ENCODE measurements at places on chromosomes 3 and 15.

- DNase-seq: no peak
These were observed 4.4 kb upstream of the XIRP1 start for GRCh38 chr3:39196671-39197356.

DNA sequence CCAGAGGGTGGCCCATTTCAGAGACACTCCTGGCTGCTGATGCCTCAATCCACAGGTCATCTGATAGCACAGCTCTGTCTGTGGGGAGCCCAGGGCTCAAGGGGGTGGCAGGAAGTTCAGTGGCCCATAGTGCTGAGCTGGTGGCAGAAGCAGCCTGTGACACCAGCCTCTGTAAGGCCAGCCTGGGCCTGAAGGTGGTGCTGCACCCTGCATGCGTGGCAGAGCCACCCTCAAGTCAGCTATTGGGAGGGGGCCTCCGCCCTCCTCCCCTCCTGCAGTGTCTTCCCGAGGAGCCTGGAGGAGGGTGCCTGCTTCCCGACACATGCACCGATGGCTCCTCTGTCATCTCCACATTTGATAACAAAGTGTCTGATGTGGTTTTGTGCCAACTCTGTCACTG lies 3.0 kb downstream of the PLA1A start:
- DNase-seq: no peak

GRCh38 chr3:57673156-57673555 lies 19.7 kb downstream of the DENND6A start:
- no peak for DNase-seq

DNA sequence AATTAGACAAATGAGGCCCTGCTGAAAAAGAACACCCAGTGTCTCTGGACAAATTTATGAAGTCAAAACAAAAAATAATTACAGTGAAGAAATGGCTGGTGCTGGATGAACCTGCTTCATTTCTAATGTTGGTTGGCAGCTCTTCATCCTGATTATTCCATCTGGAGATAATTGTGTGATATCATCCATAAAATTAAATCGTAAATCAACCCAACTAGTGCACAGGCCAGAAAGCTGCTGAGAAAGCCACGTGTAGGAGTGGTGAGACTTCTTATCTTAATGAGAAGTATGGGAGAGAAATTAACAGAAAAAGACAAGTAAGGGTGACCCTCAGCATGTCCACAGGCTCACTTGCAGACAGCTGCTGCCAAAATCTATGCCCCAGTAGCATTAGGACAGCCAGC lies 465.2 kb upstream of the TGFBR2 start:
- DNase-seq: no peak

GRCh38 chr3:28103861-28104260 lies 137.6 kb upstream of the CMC1 start:
- no peak for DNase-seq

- DNase-seq: no peak
These were observed 228.7 kb upstream of the CGNL1 start for GRCh38 chr15:57147621-57148020.

DNA sequence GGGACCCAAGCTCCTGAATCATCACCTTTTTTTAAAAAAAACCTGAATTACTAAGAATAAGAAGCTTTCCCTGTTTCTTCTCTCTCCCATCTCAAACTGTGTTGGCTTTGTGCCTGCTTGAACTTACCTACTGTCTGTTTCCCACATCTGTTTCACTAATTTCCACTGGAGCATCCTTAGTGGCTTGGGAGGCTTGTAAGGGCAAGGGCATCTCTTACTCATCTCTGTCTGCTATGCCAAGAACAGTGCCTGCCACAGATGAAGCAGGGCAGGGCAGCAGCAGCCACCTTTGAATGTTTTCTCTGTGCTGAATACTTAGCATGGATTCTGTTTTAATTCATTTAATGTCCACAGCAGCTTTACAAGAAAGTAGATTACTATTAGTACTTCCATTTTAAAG lies 42.3 kb downstream of the SNRK start:
- no peak for DNase-seq

DNA sequence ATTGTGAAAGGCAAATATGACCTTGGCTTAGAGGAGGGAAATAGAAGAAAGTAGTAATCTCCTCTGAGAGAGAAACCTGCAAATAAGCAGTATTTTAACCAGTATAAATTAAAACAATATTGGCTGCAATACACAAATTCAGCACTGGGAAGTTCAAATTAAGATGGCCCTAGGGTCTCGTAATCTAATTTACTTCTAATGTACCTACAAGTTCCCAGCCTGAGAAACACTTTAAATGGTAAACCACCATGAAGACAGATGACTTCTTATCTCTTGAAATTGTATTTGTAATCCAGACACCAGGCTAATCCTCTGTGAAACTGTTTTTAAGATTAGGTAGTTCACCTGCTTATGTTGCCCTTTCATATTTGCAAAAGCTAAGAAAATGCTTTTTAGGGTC lies 199.7 kb downstream of the CADPS start:
- DNase-seq: no peak

DNA sequence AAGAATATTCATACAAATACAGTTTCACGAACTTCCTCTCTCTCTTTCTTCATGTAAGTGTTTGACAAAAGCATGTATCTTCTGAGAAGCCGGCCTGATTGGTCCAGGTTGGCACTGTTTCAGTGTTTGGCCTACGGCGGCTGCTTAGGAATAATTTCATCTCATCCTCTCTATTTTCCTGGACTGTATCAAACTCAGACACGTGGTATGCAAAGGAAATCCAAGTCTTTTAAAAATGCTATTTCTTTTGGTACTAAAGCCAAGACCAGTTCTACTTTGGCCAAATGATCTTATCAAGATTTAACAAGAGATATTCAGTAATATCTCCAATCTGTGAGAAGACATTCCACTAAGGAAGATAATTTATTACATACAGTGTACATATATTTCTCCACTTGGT lies 152.8 kb downstream of the TIGIT start:
- DNase-seq: no peak

GRCh38 chr3:114205541-114205940 lies 26.7 kb upstream of the DRD3 start:
- DNase-seq: no peak

DNA sequence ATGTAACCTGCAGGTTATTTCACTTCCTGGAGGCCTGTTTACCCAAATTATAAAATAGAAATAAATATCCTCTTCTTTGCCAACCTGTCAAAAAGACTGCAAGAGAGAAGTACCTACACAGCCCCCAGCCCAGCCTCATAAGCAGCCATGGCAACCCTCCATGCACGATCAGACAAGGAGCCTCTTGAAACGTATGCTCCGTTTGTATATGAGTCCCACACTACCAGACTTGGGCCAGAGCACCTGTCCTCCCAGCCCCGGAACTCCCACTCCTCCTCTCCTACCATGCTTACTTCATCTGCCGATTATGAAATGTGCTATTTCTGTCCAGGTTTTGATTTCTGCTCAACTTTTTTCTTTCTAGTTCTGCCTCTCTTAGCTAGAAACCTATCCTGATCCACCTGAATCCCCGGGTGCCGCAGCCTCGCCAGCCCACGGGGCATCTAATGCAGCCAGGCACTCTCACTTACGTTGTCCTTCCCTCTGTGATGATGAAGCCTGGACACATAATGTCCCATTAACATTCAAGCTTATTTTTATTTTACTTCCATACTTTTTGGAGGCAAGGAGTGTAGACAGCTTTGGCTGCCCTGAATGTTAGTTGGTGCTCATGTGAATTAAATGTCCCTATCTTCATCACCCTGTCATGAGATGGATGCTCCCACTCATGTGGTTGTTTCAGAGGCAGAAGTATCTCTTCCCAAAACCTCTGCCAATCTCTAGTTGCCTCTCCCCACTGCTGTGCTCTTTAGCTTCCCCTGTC lies 73.8 kb downstream of the MB21D2 start:
- no peak for DNase-seq

DNA sequence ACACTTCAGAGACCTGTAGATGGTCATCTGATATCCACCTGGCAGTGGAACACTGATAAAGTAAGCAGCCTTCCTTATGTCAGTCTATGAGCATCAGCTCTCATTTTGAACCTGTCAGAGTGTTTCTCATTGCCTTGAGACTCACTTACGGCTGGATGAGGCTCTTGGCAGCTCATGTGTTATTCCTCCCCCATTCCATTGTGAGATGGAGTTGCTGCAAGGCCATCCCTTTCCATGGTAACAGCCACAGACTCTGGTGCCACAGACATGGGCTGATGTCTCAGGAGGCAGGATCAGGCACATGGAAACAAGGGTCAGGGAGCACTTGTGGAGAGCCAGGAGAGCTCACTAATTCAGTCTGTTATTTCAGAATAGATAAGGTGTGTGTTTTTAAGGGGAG lies 11.9 kb downstream of the KCNAB1 start:
- DNase-seq: no peak

GRCh38 chr3:30847592-30847991 lies 46.9 kb downstream of the GADL1 start:
- DNase-seq: no peak

- no peak for DNase-seq
These were observed 15.1 kb upstream of the TOPAZ1 start for GRCh38 chr3:44226573-44226972.

DNA sequence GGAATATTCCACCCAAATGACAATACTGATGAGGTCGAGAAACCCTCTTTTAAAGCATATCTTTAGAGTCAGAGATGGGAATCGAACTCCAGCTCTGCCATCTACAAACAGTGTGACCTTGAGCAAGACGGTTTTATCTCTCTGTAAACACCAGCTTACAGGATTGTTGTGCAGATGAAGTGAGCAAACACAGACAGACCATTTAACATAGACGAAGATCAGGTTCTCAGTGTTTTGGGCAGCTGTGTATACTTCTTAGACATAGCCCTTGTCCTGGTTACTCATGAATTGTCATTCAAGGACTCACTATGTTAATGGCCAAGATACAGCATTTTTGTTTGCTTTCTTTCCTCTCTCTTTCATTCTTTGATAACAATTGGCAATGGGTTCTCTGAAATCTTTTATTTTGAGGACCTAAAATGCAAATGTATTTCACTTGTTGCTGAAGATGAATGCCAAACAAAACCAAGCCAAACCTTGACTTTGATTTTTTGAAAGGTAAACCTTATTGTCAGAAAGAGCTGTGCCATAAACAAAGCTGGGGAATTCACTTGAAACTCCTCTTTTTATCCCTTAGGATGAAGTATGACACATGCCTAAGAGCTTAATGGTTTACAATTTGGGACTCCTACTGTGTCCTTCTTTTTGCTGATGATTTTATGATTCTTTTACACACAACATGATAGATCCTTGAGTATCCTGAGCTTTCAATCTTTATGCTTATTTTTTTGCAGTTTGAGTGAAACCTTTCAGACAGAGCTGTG lies 250.0 kb upstream of the PDZRN3 start:
- DNase-seq: no peak

DNA sequence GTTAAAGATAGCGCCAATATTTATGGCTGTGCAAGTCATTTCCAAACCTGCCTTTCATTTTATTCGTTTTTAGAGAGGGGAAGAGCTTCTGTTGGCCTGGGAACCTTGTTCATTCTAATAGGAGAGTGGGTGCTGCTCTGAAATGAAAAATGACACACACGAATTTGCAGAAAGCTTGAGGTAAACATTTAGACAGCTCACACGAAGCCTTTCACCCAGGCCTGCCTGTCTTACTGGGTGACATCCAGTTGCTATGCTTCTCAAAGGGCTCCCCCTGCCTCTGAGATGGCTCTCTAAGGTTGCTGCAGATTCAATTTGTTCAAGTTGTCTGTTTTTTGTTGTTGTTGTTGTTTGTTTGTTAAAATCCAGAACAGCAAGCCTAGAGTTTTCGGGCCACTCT lies 18.2 kb downstream of the PEX5L start:
- DNase-seq: no peak

- no peak for DNase-seq
These were observed 53.8 kb downstream of the LRRK1 start for GRCh38 chr15:100972975-100973350.

DNA sequence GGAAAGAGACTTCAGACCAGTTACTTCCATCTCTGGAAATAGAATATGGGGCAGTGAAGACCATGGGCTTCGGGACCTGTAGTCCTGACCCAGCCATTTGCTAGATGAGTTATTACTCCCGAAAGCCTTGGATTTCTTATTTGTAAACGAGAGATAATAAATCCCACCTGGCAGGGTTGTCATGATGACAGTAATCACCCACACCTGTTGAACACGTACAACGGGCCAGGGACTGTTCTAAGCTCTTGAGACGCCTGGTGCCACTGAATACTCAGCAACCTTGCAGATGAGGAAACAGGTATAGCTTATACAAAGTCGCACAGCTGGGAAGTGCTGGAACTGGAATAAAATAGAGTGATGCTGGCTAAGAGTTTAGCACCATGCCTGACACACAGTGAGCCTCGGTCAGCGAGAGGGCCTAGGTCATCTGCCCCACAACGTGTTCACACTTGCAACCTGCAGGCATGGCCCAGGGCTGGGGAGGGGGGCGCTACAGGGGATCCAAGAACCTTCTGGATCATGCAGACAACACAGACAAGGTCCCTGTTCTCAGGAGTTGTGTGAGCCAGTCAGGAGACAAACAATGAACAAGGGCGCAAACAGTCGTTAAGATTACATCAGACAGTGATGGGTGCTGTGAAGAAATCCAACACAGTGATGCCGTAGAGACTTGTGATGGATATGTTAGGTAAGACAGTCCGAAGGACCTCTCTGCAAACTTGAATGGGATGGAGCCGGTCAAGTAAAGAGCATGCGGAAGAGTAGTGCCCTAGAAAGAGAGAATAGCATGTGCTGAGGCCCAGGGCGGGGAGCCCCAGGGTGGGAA lies 89.2 kb downstream of the CORO2B start:
- DNase-seq: no peak

DNA sequence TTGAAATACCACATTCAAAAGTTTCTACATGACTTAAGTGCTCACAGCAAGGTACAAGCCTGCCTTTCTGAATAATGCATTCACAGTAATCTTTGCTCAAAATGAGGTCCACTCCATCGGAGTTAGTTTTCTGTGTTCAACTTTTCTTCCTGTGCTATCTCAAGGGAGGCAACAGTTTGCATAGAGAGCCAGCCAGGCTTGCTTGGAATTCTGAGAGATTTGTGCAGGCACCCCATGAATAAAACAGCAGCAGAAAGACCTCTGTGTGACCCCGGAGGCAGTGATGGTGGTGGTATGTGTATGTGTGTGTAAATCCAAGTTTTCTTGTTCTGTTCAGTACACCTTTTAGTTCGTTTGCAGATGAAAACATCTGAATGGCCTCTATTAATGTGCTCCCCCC lies 124.0 kb downstream of the ADAMTS9 start:
- no peak for DNase-seq

DNA sequence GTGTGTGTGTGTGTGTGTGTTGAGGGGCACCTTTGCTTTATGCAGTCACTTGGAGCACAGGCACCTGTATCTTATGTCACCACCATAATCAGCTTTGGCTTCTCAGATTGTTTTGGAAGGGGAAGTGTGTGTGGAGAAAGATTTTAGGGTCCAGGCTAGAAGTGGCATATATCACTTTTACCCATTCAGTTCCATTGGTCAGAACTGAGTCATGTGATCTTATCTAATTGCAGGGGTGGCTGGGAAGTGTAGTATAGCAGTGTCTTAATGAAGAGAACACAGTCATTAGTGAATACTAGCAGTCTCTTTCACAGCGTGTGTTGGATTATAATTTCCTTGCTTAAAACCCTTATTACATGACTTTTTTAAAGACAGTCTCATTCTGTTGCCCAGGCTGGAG lies 20.6 kb downstream of the NCK1 start:
- DNase-seq: no peak

All from retinal pigment epithelial cell (primary cell).